NCI-H1105 (cell line): ENCODE measurements at places on chromosomes 1 and 21.
A peak's percentile ranks its signal among the peaks of the same experiment; 100 is the strongest.

GRCh38 chr1:53293123-53293522 is 34.7 kb downstream of the LRP8 start:
- no peak for DNase-seq

DNA sequence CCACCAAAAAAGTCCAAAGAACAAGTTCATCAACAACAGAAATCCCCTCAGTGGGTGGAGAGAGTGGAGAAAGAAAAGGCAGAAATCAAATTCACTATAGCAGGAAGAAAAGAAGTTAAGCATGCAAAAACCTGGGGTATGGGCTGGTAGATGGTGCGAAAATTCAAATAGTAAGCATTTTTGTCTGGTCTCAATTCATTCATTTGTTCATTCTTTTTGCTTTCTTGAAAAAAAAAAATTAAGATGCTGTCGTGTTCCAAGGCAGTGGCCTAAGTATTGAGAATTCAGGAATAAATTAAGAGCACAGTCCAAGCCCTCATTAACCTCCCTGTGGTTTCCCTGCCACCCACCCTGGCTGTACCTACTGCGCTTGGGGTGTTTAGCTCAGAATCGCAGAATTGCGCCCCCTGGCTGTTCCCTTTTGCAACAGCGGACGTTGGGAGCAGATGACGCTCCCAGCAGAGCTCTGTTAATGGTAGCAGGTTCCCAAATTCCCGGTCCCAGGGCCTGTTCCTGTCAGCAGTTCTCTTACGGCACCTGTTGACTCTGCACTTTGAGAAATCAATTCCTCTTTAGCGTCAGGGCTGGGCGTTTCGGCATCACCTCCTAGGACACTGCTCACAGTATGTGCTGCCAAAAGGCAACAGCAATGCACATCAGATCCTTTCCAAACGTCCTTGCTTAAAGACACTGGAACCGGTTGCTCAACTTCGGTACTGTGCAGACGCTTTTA is 34.0 kb upstream of the SSX2IP start:
- no peak for DNase-seq

DNA sequence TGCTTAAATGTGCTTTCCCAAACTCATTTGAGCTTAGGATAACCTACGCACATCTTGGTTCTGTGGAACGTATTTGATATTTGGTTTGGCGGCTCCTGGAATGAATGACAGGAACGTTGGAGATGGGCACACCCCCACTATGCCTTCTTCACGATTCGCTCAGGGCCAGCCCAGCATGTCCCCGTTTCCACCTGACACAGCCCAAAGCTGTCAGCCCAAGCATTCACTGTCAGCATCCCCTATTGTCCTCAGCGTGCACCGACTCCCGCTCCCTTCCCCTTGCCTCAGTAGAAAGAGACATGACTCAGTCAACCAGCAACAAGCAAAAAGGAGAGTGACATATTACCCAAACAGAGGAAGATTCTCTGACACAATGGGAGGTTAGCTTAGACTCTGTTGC is 181.4 kb downstream of the KCNJ6 start:
- no peak for DNase-seq

DNA sequence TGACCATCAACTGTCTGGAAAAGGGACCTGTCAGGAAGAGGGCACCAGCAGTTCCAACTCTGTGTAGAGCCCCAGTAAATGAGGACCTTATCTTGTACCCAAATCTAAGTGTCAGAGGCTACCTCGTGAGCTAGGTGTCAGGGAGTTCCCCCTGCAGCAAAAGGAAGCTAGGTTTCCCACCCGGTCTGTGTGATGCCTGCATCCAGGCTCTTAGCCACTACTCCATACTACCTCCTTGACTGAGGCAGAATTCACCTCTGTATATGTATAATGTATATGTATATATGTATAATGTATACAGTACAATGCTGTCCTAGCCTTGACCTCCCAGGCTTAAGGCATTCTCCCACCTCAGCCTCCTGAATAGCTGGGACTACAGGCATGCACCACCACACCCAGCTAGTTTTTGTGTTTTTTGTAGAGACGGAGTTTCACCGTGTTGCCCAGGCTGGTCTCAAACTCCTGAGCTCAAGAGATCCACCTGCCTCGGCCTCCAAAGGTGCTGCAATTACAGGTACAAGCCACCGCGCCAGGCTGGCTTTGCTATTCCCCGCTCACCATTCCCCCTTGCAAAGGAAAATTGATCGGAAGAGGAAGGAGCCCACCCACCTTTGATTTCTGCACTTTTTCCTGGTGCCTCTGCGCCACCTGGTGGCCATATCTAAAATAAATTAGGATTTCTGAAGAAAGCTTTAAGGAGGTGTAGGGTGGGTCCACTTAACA is 15.7 kb upstream of the LUZP1 start:
- DNase-seq, result peak; percentile 60

DNA sequence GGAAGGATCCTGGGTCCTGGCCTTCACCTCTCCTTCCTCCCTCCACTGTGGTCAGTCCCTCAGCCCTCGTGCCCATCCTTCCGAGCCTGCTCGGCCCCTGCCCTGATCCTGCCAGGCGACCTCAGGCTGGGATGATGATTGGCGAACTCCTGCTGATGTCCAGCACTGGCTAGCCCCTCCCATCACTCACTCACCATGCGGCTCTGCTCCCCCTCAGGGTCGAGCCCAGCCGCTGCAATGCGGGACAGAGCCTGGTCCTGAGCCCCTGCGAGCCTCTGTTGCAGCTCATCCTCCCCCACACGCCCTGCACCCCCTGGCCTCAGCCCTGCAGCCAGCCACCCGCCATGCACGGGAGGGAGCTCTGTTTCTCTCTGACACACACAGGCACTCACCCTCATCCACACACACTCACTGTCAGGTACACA is 100.2 kb downstream of the DMRTB1 start:
- DNase-seq, result no peak

DNA sequence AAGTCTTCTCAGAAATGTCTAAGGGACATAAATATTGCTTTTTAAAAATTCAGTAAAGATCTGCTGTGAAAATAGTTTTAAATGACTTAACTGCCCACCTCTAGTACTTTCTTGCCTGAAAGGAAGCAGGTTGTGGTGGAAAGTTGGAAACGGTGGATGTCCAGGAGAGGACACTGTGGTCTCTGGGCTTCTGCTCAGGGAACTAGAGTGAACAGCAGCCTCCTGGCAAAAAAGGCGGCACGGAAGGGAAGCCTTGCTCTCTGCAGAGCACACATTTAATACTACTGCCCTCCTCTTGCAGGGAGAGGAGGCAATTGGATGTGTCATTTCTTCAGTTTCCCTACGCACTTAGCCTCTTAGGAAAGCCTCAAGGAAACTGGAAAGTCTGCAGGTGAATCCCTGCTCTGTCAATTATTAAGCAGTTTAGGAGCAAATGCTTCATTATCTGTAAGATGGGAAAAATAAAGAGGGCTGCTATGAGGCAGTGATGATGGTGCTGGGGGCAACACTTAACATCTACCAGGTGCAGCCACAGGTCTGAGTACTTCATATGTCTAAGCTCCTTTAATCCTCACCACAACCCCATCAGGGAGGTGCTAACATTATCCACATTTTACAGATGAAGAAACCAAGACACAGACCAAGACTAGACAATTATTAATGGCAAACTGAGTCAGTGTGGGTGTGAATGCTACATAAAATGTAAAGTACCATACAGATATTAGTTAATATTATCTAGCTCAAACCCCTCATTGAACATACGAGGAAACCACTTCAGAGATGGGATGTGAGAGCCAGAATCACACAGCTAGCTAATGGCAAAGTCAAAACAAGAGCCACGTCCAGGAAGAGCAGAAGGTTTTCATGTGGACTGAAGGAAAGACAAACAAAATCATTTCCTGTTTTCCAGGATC is 108.9 kb upstream of the ADAR start:
- DNase-seq, result no peak

GRCh38 chr1:183914891-183915290 is 110.0 kb downstream of the RGL1 start:
- no peak for DNase-seq

- no peak for DNase-seq
Measured at GRCh38 chr1:941015-941587, 17.4 kb downstream of the SAMD11 start.

DNA sequence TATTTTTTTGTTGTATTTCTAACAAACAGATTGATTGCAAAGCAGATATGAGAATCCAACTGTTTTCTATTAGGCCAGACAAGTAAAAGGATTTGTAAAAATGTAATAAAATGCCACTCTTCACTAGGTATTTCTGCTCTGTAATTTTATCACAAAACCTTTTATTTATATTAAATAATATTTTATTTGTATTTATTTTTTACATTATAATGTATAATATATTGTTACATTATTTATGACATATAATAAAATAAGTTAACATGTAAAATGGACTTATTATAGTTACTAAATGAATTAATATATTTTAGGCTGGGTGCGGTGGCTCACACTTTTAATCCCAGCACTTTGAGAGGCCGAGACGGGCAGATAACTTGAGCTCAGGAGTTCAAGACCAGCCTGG is 12.7 kb upstream of the TNNI1 start:
- no peak for DNase-seq

GRCh38 chr1:191101960-191102359 is 624.3 kb upstream of the BRINP3 start:
- DNase-seq, result no peak

- DNase-seq, result no peak
Measured at GRCh38 chr21:45102391-45102932, 28.1 kb downstream of the ADARB1 start.

- no peak for DNase-seq
Measured at GRCh38 chr1:67941746-67942145, 108.5 kb upstream of the GNG12 start.

- DNase-seq, result no peak
Measured at GRCh38 chr1:78831731-78832360, 174.7 kb downstream of the ADGRL4 start.

DNA sequence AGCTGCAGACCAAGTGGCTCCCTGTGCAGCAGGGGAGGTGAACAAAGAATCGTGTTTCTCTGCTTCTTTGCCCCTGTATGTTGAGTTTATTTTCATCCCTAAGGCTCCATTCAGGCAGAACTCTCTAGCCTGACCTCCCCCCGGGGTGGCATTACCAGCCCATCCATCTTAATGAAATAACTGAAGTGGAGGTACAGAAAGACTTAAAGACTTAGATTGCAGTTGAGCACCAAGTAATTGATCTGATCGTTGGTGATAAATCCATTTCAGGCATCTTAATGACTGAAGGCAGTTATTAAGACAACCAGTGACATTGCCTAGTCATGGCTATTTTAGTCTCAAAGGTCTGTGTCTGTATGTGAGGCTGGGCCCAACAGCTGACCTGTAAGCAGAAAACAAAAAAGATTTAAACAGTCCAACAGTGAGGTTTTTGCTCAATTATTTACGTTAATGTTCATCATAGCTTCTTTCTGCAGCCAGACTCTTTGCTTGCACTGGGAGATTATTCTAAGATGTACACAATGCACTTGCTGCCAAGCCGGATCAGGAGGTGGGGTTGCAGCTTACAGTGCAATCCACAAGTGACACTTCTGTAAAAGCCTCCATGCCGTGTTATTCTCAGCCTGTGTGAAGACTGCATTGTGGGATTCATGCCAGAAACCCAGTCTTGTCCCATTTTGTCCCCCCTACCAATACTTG is 363.0 kb upstream of the DUSP10 start:
- DNase-seq, result no peak

DNA sequence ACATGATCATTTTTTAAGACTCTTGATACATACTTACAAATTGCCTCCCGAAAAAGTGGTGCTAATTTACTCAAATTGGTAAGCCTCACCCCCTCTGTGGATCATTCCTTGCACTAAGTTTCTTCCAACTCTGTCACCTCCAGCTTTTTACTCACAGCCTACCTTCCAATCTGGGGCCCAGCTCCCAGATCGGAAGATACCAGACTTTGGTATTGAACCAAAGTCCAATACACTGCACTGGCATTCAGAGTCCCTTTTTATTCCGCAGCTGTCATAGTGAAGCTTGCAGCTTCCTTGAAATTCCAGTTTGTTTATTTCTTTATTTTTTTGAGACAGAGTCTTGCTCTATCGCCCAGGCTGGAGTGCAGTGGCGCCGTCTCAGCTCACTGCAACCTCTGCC is 1.8 kb upstream of the LAMTOR5 start:
- no peak for DNase-seq

- no peak for DNase-seq
Measured at GRCh38 chr1:245201201-245201600, 46.4 kb downstream of the KIF26B start.

GRCh38 chr1:50633465-50633864 is 210.2 kb upstream of the DMRTA2 start:
- peak; percentile 93 for DNase-seq

- DNase-seq, result no peak
Measured at GRCh38 chr1:236916131-236916800, 88.0 kb downstream of the MT1HL1 start.

DNA sequence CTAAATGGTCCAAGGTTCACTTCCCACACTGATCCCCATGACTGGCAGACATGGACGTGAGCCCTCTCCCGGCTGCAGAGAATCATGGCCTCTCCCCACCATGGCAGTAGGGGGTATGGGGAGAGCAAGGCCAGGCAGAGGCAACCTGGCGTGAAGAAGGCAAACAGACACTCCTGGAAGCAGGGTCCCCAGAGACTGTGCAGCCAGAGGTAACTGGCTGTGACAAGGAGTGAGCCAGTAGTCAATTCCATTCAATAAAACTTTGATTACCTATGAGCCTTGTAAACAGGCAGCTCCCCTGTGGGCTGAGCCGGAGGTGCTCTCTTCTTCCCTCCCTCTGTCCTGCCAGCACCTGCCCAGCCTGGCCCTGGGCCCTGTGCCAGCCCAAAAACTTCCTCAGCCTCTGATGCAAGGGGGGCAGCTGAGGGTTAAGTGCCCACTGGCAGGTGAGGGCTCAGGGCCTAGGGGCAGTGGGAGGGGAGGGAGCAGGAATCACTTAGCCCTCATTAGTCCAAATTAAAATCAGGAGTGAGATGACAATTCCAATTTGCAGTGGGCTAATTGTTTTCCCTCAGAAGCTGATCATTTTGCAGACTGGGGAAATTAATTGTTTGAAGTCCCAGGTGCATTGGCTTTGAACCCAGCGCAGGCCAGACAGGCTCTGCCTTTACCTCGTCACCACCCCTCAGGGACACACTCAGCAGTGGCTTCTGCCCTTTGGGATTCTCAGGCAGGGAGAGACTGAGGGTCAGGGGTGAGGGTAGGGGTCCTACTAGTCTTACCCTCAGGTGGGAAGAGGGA is 35.6 kb downstream of the LRRN2 start:
- peak; percentile 98 for DNase-seq

- DNase-seq, result peak; percentile 3
Measured at GRCh38 chr1:67307251-67308060, at the start of gene IL12RB2. Gene IL12RB2, plus strand, starts transcription at chr1:67307873. Its CDS starts 12,496 bp downstream, at chr1:67320369.

GRCh38 chr1:212073490-212073889 is 37.9 kb downstream of the DTL start:
- no peak for DNase-seq

DNA sequence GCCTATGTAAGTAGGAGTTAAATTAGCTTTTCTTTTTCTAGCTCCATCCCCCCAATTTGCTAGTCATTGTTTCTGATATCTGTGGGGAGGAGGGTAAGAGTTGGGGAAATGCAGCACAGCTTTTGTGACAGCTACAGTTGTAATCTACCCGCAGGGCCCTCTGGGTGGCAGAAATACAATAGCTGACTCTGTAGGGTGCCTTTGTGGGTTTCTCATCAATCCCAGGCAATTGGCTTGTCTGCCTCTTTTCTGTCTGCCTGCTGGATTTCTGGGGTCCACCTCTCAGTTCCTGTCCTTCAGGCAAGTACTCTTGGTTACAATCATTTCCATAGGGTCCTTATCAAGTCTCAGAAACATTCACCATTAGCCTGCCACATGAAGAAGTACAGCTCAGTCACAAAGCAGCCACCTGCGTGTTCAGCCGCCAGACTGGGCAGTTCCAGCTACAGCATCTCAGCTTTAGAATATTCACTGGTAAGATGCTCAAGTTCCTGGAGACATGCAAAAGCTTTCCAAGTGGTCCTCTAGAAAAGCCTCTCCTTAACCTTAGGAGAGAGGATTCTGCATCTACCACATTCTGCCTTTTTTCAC is 19.2 kb upstream of the SLC44A5 start:
- no peak for DNase-seq

GRCh38 chr1:203934027-203934426 is 72.6 kb downstream of the SNRPE start:
- DNase-seq, result no peak
